Activated gamma-delta T cell treated with anti-CD3 and anti-CD28 coated beads, Interleukin-2, amount 50 U/mL, for 16 hours (primary cell): ENCODE measurements at places on chromosomes 11 and 22.

DNA sequence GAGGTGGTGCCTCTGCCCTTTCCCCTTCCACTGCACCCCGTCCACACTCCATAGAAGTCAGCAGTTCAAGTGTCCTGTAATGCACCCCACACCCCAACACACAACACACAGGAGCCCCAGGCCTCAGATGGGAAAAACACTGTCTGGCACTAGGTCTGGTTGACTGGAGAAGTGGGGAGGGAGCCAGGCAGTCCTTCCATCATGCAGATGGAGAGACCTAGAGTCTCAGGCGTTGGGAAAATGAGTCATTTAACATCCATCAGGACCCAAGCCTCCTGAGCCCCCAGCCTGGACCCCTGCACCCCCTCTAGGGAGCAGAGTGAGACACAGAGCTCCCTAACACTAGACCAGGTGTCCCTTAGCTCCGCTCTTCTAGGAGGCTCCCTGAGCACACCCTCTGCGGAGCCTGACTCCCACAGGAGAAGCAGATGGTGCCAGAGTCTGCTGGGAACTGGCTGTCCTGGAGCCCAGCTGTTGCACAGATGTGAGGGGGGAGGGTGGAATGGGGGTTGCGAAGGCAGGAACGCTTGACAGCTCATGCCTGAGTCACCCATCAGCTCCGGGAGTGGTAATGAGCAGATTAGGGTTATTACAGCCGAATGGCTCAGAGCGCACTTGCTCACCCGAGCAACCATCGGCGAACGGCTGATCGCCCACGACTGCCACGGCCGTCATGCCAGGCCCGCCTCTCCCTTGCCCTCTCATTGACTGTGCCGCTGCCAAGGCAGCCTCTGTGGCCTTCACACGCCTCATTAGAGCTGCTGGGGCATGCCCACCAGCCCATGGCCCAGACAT lies 22.1 kb upstream of the SYT7 start:
- DNase-seq = no peak

- no peak for DNase-seq
Measured at GRCh38 chr11:18502352-18502751, 24.4 kb downstream of the TSG101 start.

GRCh38 chr11:95700471-95700817 lies 89.1 kb downstream of the FAM76B start:
- DNase-seq = no peak

DNA sequence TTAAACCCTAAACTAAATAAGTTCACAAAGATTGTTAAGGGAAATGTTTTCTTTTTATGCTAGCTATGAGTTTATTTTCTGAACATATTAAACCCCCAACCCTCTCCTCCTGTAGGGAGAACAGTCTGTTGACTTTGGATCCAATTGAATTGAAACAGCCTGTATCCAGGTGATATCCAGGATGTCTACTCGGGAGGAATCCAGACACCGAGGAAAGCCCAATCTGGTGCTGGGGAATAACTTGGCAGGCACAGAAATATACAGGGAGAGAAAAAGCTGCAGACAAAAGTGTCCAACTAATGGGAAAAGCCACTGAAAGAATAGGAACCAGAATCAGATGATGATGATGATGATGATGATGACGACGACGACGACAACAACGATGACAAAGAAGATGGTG lies 93.9 kb upstream of the API5 start:
- no peak for DNase-seq

GRCh38 chr11:60959431-60959830 lies 7.5 kb upstream of the SLC15A3 start:
- no peak for DNase-seq

DNA sequence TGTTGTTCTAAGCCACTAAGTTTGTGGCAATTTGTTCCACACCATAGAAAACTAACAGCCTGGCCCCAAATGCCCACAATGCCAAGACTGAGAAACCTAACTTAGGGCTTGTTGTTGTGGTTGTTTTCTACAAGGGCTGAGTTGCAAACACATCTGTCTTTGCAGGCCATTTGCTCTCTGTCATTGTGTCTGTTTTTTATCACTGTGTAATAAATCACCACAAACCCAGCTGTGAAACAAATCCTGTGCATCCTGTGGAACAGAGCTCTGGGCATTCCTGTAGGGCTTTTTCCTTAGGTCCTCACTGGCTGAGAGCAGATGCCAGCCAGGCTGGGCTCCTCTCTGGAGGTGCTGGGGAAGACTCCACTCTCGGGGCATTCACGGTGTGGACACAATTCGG lies 15.7 kb upstream of the SYT8 start:
- DNase-seq = no peak

DNA sequence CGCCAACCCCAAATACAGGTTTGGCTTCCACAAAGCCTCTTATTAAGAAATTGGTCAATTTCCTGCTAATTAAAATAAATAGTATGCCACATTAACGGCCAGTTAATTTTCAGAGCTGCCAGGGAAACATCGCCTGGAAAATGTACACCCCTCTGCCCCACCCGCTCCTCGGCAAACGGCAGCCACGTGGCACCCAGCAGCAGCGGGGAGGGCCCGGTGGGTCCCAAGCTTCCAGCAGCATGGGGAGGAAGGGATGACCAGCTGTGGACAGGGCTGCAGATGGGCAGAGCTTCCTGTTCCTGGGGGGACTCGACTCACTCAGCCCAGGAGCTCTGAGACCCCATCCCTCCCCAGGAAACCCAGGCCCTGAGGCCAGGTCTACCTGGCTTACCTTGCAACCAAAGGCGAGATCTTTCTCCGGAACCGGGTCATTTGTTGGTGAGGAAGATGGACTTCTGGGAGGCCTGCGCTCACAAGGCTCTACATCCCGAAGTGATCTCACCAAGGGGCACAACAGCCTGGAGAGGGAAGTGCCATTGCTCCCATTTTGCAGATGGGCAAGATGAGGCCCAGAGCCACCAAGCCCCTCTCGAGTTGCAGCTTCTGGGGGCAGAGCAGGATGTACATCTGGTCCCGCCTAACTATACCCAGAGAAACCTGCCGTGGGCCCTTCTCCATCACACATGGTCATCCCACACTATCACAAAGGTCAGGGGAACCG lies 68.3 kb downstream of the IGLL1 start:
- DNase-seq = no peak

DNA sequence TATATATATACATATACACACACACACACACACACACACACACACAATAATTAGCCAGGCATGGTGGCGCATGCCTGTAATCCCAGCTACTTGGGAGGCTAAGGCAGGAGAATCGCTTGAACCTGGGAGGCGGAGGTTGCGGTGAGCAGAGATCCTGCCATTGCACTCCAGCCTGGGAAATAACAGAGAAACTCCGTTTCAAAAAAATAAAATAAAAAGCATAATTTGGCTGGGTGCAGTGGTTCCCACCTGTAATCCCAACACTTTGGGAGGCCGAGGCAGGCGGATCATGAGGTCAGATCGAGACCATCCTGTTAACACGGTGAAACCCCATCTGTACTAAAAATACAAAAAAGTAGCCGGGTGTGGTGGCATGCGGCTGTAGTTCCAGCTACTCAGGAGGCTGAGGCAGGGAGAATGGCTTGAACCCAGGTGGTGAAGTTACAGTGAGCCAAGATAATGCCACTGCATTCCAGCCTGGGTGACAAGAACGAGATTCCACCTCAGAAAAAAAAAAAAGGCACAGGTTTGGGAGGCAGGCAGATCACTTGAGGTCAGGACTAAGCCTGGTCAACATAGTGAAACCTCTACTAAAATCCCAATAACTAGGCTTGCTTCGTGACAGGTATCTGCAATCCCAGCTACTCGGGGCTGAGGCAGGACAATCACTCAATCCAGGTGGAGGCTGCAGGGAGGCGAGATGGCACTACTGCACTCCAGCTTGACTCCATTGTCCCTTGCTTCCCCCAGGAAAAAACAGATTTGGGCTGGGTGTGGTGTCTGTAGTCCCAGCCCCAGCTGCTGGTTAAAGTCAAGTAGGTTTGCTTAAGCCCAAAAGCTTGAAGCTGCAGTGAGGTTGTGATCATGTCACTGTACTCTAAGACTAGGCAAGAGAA lies 11.8 kb upstream of the WDR74 start:
- DNase-seq = no peak

- DNase-seq = no peak
Measured at GRCh38 chr11:106614262-106614661, 404.0 kb downstream of the GUCY1A2 start.

DNA sequence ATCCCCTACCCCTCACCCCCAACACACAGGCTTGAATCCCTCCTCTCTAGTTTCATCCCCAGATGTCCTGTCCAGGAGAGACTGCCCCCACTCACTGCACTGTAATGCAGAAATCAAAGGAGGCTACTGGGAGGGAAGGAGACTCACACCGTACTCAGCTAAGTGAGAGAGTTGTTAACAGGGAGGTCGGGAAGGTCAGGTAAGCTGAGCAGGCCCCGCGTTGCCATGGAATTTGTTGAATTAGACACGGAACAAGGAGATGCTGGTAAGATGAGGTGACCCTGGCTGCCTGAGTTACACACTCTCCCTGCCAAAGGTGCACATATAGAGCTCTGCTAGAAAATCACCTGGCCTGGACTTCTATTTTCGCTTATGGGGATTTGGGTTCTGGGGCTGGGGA lies 197.9 kb downstream of the NXPE2 start:
- DNase-seq = no peak

- DNase-seq = no peak
Measured at GRCh38 chr22:46025225-46025972, 48.4 kb upstream of the WNT7B start.

- no peak for DNase-seq
Measured at GRCh38 chr11:122751292-122752070, 86.8 kb upstream of the CRTAM start.

DNA sequence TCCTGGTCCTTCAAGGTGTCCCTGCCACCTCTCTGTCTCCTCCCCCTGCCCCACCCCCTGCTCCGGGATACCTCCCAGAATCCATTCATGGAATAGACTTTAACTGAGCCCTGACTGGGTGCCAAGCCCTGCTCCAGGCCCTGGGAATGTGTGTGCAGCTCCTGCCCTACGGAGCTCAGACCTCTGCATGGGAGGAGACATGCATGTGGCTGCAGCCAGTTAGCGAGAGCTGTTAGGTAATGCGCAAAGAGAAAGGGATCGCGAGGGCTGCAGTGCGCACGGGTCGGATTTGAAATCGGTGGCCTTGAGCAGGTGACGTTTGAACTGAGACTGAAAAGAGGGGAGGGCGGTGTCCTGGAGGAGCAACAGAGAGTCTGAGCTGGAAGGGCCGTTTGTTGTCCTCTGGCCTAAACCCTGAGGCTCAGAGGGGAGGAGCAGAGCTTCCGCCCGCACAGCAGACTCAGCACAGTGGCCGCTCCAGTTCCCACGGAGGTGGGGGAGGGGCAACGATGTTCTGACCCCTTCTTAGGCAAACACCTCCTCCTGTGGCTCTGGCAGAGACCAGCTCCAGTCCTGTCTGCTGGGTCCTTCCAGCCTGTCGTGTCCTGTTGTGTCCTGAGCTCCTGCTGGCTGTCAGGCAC lies 19.8 kb upstream of the LRRC10B start:
- DNase-seq = no peak

GRCh38 chr22:46533070-46533833 lies 4.2 kb downstream of the CELSR1 start:
- no peak for DNase-seq

DNA sequence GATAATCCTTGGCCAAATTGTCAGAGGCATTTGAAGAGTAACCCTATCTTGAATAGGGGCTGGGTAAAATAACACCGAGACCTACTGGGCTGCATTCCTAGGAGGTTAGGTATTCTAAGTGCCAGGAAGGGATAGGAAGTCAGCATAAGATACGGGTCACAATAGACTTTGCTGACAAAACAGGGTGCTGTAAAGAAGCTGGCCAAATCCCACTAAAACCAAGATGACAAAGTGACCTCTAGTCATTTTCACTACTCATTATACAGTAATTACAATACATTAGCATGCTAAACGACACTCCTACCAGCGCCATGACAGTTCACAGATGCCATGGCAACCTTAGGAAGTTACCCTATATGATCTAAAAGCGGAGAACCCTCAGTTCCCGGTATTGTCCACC lies 964 bp upstream of the REXO2 start:
- no peak for DNase-seq

GRCh38 chr11:65780770-65781151 lies at the start of gene AP5B1:
Gene AP5B1, minus strand, starts transcription at chr11:65780976. Its CDS starts 385 bp downstream, at chr11:65780591.
- peak; percentile 53 for DNase-seq

DNA sequence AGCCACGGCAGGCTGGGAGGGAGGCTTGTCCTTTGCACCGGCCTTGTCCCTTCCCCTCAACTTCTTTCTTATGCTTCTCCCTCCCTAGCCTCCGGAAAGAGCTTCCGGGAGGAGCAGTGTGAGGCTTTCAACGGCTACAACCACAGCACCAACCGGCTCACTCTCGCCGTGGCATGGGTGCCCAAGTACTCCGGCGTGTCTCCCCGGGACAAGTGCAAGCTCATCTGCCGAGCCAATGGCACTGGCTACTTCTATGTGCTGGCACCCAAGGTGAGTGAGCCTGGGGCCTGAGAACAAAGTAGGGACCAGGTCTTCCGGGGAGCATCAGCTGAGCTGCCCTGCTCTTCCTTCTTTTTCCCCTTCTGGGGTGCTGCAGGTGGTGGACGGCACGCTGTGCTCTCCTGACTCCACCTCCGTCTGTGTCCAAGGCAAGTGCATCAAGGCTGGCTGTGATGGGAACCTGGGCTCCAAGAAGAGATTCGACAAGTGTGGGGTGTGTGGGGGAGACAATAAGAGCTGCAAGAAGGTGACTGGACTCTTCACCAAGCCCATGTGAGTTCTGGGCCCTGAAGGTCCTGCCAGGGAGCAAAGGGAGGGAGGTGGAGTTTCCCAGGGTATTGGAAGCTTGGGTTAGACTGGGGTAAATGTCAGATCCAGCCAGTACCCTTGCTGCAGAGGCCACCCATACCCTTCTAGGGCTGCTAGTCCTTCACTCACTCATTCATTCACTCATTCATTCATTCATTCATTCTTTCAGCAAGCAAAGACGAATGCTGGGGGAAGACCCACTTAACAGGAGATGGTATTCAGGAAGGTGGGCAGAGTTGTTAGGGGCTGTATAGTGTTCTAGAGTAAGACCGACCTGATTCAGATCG lies 22.6 kb downstream of the ADAMTS15 start:
- DNase-seq = no peak

DNA sequence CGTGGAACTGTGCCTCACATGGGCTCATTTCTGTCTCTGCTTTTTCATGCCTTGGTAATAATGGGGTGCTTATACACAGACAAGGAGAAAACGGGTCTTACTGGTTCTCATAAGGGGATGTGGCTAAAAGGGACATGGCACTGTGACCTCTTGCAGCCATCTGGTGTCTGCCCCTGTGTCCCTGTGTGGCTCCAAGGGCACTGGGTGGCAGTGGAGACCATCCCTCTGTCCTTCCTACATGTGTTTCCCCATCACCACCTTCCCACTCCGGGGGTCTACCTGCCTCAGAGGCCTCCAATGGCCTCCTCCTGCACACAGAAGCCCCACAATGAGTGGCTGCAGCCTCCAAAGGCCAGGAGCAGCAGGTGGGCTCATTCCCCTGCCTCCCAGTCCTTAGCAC lies 221.2 kb downstream of the CEP164 start:
- DNase-seq = no peak

GRCh38 chr11:59785818-59786217 lies 24.8 kb downstream of the MRPL16 start:
- DNase-seq = no peak

DNA sequence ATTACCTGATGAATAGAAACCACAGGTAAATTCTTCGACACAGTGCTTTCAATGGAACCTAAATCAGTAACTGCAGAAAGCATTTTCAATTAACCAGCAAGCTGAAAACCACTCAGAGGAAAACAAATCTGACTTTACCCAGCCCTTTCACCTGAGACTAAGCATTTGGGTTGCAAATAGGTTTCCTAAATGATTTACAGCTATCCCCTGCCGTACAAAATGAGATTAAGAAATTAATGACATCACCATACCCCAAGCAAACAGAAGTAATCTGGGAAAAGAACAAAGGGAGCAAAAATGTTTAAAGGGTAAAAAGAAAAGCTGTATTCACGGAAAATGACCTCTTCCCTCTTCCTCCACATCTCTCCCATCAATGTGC lies 584 bp downstream of the NOX4 start:
- no peak for DNase-seq
